Germinal center (tissue), 1 donor: ENCODE measurements at places on chromosomes 13 and 19.

GRCh38 chr19:19388568-19389555 lies 16.6 kb upstream of the GATAD2A start:
- DNase-seq: no peak

GRCh38 chr13:40439928-40440327 lies 226.5 kb downstream of the FOXO1 start:
- DNase-seq: no peak

GRCh38 chr19:43782311-43782660 lies 1.5 kb upstream of the KCNN4 start:
- DNase-seq: no peak

DNA sequence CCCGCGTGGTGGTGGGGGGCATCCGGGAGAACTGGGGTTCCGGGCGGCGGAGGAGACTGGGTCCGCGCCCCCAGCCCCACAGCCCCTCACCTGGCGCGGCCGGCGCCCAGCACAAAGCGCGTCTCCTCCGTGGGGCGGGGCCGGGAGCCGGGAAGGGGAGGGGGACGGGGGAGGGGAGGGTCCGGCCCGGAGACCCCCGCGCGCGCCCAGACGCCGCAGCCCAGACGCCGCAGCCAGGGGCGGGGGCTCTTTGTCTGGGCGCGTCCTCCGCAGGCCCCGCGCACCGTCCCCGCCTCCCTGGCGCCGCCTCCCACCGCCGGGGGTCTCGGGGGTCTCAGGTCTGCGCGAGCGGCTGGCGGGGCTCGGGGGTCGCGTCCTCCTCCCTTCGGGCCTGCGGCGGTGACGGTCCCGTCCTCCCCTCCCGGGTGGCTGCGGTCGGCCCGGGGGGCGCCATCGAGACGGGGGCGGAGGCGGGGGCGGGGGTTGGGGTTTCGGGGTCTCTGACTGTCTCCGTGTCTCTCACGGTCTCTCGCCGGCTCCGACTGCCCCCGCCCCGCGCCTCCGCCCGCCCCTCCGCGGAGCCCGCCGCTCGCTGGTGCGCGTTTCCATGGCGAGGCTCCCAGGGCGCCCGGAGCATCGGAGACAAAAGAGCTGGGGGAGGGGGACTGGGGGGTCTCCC lies at the start of gene PLPPR3:
PLPPR3 (minus strand) TSS at position 131 of the 679 bp plus-strand sequence. CDS start 396 bp downstream, outside the sequence.
- no peak for DNase-seq

- peak; percentile 64 for DNase-seq
Measured at GRCh38 chr19:1513499-1514294, 878 bp upstream of the ADAMTSL5 start.

DNA sequence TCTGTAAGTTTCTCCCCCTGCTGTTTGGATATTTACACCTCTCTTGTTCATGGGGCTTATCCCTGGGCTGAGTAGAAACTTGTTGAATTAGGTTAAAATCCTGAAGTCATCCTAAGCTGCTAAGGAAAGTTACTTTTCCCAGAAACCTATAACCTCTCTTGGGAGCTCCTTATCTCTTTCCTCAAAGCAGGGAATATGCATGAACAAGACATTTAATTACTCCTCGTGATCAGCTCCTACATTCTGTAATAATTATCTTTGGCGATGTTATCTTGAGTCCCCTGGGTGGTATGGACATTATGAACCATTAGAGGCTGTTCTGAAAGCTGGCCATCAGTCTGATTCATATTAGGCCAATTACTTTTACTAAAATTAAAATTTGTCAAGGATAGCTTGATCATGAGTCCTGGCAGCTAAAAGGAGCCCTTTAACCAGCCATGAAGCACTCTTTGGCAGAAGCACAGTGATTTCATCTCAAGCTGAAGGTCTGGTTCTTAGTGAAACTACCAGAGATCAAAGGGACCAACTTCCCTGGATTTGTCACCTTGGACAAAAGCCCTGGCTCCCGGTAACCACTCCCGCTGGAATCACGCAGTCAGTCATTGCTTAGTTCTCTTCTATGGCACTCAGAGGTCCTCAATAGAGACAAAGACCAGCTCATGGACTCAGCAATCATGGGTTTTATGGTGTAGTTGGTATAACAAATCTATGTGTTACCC lies 811.8 kb downstream of the UQCRFS1 start:
- DNase-seq: no peak

- DNase-seq: no peak
Measured at GRCh38 chr19:31135841-31136240, 213.4 kb downstream of the TSHZ3 start.

DNA sequence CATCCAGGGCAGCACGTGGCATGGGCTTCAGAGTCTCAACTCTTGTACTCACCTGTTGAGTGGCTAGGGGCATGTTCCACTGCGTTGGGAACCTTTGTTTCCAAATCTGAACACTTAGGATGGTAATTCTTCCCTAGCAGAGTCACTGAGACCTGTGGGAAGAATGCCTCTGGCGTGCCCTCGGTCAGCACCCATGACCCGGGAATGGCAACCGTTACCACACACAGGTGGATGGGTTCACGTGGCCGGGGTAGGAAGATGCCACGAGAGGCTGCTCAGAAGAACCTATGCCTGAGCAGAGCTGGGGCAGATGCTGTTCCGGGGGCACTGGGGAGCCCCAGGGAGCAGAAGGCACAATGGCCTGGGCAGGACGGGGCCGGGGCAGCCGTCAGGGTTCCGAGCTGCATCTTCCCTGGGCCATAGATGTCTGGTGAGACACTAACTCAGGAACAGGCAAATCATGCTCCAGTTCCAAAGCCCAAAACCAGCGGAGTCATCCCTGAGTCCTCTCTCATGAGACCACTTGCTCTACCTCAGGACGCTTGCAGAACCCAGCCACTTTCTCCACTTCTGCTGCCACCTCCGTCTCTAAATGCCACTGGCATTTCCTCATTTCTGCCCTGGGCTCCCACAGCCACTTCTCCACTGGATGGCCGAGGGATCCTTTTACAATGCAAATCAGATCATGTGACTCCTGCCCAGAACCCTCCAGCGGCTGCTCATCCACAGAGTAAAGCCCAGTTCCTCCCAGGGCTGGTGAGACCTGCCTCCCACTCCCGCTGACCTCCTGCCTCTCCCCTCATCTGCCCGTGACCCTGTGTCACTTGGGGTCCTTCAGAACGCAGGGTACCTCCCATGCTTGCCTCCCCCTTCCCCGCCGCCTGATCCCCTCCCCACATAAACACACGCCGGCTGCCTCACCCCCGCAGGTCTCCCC lies 36.7 kb downstream of the FAM124A start:
- no peak for DNase-seq

- DNase-seq: no peak
Measured at GRCh38 chr13:108102771-108103170, 112.6 kb downstream of the LIG4 start.

- no peak for DNase-seq
Measured at GRCh38 chr19:1057176-1057855, 9.7 kb upstream of the ARHGAP45 start.

DNA sequence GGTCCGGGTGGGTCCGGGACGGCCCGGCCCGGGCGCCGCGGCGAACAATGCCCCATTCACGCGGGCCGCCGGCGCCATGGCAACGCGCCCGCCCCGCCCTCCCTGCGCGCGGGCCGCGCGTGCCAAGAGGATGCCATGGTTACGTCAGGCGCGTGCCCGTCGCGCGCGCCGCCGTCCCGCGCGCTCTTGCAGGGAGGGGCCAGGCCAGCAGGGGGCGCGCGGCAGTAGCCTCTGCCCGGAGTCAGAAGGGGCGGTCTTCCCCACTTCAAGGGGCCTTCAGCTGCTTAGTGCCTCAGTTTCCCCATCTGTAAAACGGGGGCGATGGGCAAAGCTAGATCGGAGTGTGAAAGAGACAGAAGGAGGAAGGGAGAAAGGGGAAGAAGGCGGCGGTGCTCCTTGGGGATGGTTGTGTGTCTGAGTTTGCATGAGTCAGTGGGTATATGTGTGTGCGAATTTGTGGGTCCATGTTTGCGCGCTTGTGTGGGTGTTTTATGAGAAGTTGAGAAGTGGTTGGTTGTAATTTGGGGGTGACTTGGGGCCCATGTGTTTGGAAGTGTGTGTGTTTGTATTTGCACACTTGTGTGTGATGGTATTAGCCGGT lies 11.6 kb upstream of the NFIX start:
- DNase-seq: peak; percentile 92

- no peak for DNase-seq
Measured at GRCh38 chr13:78770601-78771000, 111.6 kb upstream of the OBI1 start.

- DNase-seq: no peak
Measured at GRCh38 chr13:33352526-33352925, 67.0 kb upstream of the STARD13 start.

- no peak for DNase-seq
Measured at GRCh38 chr19:4374498-4375163, 25.7 kb downstream of the SH3GL1 start.

DNA sequence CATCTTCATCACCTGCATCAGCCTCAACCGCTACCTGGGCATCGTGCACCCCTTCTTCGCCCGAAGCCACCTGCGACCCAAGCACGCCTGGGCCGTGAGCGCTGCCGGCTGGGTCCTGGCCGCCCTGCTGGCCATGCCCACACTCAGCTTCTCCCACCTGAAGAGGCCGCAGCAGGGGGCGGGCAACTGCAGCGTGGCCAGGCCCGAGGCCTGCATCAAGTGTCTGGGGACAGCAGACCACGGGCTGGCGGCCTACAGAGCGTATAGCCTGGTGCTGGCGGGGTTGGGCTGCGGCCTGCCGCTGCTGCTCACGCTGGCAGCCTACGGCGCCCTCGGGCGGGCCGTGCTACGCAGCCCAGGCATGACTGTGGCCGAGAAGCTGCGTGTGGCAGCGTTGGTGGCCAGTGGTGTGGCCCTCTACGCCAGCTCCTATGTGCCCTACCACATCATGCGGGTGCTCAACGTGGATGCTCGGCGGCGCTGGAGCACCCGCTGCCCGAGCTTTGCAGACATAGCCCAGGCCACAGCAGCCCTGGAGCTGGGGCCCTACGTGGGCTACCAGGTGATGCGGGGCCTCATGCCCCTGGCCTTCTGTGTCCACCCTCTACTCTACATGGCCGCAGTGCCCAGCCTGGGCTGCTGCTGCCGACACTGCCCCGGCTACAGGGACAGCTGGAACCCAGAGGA lies 2.6 kb downstream of the P2RY11 start:
- no peak for DNase-seq

DNA sequence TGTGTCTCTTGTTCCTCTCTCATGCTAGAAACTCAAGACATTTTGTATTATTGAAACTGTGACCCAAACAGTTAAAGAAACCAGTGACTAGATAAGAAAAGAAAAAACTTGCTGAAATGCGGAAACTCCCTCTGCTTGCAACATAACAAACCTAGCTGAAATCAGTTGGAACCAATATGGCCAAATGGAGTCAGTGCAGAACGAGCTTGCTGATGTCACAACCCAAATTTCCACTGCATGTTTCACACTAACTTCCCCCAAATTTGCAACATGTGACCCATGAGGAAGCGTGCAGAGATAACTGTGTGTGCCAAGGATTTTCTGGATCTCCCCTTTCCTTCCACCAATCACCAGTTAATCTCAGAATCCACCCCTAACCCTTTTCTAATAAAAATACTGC lies 208.0 kb downstream of the DLEU7 start:
- peak; percentile 17 for DNase-seq

- no peak for DNase-seq
Measured at GRCh38 chr13:46134961-46135522, 30.2 kb upstream of the CPB2 start.

DNA sequence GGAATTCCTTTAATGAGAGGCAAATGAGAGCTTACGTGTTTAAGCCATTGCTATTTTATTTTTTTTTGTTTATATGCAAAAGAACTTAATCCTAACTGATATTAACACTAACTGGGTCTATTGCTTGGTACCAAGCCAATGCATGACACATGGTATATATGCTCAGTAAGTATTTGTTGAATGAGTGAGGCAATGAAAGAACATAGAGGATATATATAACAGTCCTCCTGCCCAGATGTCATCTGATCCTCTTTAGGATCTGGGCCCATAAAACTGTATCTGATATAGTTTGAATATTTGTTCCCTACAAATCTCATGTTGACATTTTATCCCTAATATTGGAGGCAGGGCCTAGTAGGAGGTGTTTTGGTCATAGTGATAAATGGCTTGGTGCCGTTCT lies 13.0 kb upstream of the ALOX5AP start:
- DNase-seq: no peak

DNA sequence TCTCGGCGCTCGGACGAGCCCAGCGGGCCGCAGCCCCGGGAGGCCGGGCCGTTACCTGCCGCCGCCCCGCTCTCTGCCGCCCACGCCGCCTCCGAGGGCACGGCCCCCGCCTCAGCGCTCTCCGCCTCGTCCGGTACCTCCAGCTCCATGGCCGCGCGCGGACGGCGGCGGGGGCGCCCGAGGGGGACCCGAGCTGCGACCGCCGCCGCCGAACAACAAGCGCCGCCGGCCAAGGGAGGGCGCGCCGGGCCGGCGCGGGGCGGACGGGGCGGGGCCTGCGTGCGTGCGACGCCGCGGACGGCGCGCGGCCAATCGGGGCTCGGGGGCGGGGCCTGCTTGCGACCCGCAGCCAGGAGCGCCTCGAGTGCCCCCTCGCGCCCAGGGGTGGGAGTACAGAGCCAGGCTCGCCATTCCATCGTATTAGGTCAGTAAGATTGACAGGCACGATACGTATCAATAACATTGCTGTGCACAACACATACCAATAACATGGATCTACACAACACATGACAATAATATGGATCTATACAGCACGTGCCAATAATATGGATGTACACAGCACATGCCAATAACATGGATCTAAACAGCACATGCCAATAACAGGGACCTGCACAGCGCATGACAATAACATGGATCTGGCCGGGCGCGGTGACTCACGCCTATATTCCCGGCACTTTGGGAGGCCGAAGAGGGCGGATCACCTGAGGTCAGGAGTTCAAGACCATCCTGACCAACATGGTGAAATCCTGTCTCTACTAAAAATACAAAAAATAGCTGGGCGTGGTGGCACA lies at the start of gene PIP5K1C:
PIP5K1C (minus strand) TSS at position 227 of the 791 bp plus-strand sequence; CDS start at position 149, 78 bp downstream.
- DNase-seq: peak; percentile 97

DNA sequence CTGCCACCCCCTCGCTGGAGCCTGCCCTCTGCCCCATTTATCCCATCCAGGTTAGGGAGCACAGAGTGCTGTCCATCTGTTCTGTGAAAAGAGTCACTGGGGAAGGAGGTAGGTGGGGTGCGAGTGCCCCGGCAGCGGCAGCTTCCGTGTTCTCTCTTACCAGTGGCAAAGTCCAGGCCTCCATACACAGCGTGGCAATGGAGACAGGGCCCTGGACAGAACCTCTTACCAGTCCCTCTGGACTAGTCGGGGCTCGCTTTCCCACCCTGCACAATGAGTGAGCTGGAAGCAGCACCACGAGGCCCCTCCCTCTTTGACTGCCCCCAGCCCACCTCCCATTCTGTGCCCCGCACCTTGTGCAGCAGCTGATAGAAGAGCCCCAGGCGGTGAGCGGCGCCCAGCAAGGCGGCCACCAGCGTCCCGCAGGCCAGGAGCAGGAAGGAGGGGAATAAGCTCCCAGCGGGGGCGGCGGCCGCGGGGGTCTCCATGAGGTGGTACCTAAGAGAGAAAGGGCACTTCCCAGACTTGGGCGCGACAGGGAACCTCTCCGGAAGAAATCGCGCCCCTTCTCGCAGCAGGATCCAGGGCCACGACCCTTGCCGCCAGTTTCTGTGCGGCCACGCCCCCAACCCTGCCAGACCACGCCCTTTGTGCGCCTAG lies 17.5 kb downstream of the SYDE1 start:
- DNase-seq: no peak

- DNase-seq: no peak
Measured at GRCh38 chr19:29129148-29129547, 83.8 kb downstream of the UQCRFS1 start.

GRCh38 chr13:41842036-41842620 lies 118.8 kb downstream of the VWA8 start:
- DNase-seq: no peak
